Mesendoderm (in vitro differentiated cells): ENCODE measurements at places on chromosomes 12 and 14.

GRCh38 chr12:52794479-52795331 lies 1.2 kb downstream of the KRT3 start:
- H3K36me3 ChIP-seq, result no peaks in the 10 kb centered on the region
- no peak overlapping the region for H3K27ac ChIP-seq
- DNase-seq, result no peak
- H3K4me3 ChIP-seq, result no peak overlapping the region

- DNase-seq, result no peak
- no peak overlapping the region for H3K27ac ChIP-seq
- H3K27me3 ChIP-seq, result no peaks in the 10 kb centered on the region
These were observed 7.3 kb downstream of the AVIL start for GRCh38 chr12:57811028-57811755.

GRCh38 chr12:3491938-3492792 lies 1.2 kb downstream of the PRMT8 start:
- no peak overlapping the region for H3K4me3 ChIP-seq
- no peaks in the 10 kb centered on the region for H3K36me3 ChIP-seq
- peaks cover 46% of the 10 kb centered on the region for H3K27me3 ChIP-seq
- peaks cover 3% of the 10 kb centered on the region for H3K4me1 ChIP-seq

- H3K4me3 ChIP-seq, result no peak overlapping the region
- peaks cover 3% of the 10 kb centered on the region for H3K4me1 ChIP-seq
- no peak for DNase-seq
These were observed 69.9 kb downstream of the RAD51B start for GRCh38 chr14:67889455-67889854.

- H3K4me3 ChIP-seq, result no peak overlapping the region
- no peak overlapping the region for H3K27ac ChIP-seq
- no peak for DNase-seq
- no peaks in the 10 kb centered on the region for H3K4me1 ChIP-seq
- no peaks in the 10 kb centered on the region for H3K27me3 ChIP-seq
These were observed 39.9 kb upstream of the BATF start for GRCh38 chr14:75482366-75482765.
